NCI-H1930 (cell line): ENCODE measurements at places on chromosomes 7 and 10.

DNA sequence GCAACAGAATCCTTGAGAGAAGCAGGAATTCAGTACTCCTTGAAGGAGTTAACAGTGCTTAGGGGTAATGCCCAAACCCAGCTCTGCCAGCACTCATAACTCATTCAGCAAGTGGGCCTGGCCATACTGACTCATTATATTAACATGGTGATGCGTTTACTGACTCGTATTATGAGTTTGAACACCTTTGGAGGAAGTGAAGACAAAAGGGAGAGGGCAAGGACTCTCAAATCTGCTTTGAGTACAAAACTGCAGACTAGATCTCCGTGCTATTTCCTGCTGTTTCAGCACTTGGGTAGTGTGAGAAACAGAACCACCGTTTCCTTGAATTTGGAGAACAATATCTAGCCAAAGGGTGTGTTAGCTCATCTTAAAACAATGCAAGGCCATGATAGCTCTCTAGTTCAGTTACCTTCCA is 30.8 kb downstream of the SLC16A9 start:
- DNase-seq, result no peak

- DNase-seq, result no peak
Measured at GRCh38 chr7:47950714-47951113, 2.4 kb upstream of the PKD1L1 start.

DNA sequence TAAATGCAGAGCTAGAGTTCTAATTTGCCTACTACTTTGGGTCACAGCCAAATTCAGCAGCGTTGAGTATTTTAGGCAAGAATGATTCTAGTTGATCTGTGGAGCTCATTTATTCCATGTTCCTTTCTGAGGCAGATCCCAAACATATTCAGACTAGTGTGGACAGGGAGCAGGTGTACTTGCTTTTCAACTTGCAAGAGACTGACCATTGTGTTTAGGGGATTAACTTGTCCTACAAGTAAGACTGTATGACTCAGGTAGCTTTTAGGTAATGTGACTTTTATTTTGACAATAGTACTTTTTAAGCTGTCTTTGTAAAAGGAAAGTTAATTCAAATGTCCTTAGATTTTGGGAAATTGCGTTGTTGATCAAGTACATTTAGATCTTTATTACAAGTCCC is 285.5 kb downstream of the TWIST1 start:
- no peak for DNase-seq

- no peak for DNase-seq
Measured at GRCh38 chr7:122487131-122487530, 182.6 kb upstream of the FEZF1 start.

DNA sequence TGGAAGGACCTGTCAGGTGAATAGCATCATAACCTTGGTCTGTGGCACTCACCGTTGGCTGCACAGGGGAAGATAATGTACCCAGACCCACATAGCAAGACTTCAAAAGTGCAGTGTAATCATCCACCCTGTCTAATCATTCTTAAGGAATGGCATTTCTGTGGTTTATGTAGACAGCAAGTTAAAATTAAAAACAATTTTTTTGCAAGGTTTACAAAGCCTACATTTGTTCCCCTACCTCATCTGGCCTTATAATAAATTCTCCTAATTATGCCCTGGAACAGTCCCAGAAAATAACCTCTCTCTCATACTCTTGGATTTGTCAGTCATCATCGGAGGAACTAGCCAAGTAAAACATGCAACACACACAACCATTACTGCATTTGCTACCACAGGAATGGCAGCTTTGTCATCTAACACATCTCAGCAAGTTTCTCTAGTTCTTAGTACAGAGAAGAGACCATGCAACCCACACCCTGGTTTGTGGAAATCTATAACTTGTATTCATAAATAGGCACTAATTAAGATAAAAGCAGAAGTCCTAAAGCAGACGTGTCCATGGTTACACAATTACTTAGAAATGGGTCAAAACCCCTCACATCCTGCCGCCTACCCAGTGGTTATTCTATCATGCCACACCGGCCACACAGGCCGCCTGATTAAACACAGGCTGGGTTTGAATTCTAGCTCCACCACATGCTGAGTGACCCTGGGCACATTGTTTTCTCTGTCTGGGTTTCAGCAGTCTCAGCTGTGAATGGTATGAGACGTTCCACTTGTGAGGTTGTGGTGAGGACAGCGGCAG is 19.1 kb downstream of the ABLIM1 start:
- no peak for DNase-seq

DNA sequence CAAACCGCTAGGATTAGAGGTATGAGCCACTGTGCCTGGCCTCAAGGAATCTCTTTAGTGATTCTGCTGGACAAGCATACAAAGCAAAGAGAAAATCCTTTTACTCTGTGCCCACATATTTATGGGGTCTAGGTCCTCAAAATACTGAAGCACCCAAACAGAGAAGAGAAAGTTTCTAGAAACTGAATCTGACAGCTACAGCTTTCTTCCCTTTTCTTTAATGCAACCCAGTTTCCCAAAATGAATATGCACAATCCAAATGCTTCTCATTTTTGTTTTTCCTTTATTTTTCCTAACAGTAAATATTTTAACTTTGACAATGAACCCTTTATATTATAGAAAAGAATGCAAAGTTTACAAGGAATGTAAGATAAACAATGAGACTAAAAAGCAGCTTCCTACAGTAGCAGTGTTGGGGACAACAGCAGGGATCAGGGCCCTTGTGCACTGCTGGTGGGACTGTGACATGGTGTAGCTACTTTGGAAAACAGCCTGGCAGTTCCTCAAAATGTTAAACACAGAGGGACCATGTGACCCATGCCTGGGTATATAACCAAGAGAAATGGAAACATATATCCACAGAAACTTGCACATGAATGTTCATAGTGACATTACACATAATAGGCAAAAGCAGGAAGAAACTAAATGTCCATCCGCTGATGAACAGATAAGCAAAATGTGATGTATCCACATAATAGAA is 325.2 kb downstream of the PRPF18 start:
- no peak for DNase-seq

DNA sequence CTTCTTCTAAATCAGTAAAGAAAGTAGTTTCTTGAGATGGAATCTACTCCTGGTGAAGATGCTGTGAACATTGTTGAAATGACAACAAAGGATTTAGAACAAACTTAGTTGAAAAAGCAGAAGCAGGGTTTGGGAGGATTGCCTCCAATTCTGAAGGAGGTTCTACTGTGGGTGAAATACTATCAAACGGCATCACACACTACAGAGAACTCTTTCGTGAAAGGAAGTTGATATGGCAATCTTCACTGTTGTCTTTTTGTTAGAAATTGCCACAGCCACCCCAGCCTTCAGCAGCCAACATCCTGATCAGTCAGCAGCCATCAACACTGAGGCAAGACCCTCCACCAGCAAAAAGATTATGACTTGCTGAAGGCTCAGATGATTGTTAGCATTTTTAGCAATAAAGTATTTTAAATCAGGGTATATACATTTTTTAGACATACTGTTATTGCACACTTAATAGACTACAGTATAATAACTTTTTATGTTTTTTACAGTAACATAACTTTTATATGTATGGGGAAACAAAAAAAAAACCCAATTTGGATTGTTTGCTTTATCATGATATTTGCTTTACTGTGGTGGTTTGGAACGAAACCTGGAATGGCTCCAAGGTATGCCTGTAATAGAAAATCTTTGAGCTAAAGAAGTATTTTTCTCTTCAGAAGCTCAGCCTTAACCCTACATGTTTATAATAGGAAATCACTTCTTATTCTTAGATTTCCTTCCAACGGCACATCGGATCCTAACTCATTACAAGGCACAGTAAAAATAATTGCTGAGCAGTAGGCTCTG is 257.3 kb downstream of the LRMDA start:
- no peak for DNase-seq

GRCh38 chr7:6435486-6436384 is 12.0 kb downstream of the DAGLB start:
- peak; percentile 79 for DNase-seq

- no peak for DNase-seq
Measured at GRCh38 chr10:106136175-106136574, 1028.3 kb downstream of the SORCS1 start.

DNA sequence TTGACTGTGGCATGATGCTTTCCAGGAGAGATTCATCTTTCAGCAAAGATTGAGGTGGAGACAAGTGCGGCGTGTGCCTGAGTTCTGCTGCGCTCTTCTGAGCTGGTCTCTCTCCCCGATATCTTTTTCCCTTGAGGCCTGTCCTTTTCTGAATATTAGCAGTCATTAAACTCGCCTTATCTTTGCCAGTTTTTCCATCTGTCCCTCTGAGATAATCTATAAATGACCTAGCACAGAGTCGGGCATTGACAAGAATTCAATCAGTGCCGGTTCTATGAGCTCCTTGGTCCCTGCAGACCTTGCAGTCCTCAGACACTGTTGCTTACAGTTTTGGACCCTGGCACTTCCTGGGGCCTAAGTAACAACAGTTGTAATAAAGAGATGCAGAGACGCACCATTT is 89.7 kb upstream of the IKZF1 start:
- DNase-seq, result no peak

- DNase-seq, result peak; percentile 39
Measured at GRCh38 chr7:30276203-30276900, 8.0 kb upstream of the ZNRF2 start.

GRCh38 chr7:50620433-50620832 is 55.2 kb upstream of the DDC start:
- no peak for DNase-seq

DNA sequence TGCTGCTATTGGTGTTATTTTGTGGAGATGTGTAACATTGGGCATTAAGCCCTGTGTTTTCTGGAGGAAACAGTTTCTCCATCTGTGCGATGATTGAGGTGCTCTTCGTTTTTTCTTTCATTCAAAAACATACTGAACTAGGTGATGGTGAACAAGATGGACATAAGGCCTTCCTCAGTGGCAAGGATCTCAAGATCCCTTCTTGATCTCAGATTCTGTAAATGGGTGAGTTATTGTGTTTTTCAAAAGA is 759 bp upstream of the ELAPOR2 start:
- DNase-seq, result no peak

GRCh38 chr7:31134246-31135188 is 82.4 kb downstream of the ADCYAP1R1 start:
- DNase-seq, result peak; percentile 83

GRCh38 chr7:97218767-97219166 is 101.3 kb downstream of the SDHAF3 start:
- DNase-seq, result no peak
